ENCODE measurements at places on chromosomes 12 and 14.

GRCh38 chr12:53944209-53944608 lies 5.6 kb downstream of the HOXC13 start:
- DNase-seq = no peak

- DNase-seq = peak; percentile 85
Measured at GRCh38 chr12:109696485-109697269, 16.9 kb upstream of the FAM222A start.

DNA sequence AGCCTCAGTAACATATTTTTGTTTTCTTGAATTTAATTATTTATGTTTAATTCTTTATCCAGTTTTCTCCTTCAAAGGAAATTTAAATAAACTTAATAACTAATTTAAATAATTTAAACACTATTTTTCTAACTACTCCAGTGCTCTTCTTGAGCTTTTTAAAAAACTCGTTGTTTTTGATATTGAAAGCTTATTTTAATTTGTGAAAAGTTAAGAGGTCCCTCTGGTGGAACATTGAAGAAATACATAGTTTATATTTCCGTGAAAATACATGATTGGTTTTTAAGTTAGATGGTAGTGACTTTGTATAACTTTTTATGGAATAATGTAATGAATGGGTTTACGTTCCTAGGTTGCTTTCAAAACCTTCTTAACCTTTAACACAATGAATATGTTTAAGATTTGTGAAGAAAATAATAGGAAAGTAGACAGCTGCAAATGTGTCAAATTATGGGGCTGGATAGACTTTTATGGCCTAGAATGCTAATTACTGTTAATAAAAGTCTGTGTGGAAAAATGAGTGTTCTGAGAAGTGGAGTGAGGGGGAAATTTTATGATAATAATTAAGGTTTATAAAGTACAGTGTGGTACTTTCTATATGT lies 45.9 kb upstream of the MSRB3 start:
- peak; percentile 38 for DNase-seq

DNA sequence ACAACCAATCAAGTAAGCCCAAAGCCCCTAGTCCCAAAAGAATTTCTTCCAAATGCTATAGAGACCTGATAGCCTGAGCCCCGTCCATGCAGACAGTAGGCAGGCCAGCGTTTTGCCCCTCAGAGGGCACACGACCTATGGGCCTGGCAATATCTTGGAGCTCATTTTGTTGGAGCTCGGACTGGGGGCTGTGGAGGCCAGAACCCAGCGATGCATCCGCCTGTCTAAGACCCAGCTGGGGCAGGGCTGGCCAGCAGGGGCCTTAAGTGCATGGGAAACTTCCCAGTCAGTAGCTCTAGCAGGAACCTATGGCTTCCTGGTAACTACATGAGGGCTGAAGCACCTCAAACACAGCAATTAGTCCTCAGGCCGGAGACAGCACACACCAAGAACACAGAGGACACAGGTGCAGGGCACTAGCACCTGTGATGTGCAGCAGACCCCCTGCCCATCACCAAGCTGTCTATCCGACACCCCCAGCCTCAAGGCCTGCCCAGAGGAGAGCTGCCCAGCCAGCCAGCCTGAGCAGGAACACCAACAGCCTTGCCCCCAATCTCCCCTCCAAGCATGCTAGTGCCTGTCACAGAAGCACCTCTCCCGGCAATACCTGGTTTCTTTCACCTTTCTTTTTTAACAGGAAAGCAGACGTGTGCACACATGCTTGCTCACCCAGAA lies 50.8 kb downstream of the ARL6IP4 start:
- no peak for DNase-seq

DNA sequence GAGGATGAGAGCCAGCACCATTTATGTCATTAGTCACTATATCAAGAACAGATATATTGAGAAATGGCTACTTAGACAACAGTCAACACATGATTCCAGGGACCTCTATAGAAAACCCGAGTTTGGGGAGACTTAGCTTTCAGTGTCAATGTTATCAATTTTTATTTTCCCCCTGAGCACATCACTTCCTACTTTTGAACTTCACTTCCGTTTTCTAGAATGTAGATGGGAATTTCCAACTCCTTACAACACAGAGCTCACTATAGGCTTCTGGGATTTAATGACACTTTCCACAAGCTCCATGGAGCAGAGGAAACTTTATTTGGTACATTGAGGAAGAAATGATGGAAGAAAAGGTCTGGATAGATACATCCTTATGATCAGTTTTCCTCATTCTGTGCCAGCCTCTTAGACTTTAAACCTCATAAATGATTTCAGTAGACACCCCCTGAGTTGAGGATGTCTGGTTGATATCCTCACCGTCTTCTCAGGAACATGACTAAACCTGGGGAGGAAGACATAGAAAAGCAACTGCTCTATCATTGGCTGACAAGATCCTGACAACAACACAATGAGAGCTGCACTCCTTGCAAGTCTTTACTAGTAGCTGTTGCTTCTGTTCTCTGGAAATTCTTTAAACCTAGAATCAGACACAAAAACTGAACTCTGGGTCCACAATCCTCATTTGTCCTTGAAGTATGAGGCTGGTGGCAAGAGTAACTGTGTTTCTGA lies 449.4 kb upstream of the OR4E1 start:
- DNase-seq = no peak

DNA sequence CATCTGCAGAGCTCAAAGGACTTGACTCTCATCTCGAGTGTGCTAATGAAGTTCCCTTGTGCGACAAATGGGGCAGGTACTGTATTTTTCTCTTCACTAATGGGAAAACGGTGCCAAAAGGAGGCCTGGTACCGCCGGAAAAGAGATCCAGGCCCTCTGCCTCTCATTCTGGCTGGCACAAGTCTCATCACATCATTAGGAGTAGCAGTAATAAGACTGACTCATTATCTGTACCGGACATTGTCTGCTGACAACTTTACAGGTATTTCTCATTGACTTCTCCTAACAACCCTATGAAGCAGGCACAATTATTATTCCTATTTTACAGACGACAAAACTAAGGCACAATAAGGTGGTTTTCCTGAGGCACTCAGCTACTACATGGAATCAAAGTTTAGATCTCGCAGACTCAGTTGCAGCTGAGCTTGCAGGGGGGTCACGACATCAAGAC lies 668 bp downstream of the APPL2 start:
- DNase-seq = no peak

DNA sequence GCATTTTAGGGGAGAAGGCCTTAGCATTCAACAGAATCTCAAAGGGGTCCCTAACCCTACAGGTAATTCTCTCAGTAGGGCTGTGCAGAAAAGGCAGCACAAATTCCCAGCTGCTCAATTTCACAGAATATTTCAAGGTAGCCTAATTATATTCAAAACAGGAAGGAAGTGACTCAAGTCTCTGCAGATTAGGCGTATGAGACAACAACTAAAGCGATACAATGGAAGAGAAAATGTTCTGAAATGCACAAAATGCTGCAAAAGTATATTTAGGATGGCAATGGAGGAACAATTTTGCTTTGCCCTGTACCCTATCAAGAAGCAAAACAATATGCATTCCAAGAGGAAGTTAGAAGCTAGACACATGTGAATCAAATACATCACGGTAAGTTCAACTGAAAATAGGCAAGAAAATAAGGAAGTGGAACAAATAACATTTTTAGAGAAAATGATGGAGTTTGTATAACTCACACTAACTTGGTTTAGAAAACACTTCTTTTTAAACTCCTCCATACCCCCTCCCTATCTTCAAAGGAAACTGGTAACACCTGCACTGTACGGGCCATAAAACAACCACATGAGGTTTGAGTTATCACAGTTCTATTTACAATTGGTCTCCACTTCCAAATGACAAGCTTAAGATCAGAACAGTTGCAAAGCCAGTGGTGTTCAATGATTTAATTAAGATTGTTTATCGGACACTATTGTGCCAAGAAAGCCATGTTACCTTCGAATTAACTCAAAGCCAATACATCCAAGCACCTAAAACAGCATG lies 1.6 kb downstream of the GIT2 start:
- peak; percentile 66 for DNase-seq

DNA sequence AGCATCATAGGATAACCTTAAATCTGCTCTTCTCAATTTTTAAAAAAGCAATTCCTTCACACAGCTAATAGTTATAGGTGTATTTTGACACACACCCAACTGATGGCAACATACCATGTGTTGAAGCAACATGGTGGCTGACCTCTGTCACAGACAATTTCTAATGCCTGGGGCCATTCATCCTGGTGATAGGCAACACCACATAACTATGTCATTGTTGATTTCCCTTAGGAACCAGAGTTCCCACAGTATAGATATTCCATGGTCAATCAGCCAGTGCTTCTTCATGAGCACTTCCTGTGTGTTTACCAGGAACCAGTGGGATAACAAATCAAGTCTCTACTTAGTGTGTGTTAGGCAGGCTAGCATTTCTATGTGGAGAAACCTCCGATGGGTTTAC lies 88.3 kb downstream of the FIGNL2 start:
- no peak for DNase-seq

GRCh38 chr14:57212919-57213318 lies 55.8 kb downstream of the EXOC5 start:
- no peak for DNase-seq

DNA sequence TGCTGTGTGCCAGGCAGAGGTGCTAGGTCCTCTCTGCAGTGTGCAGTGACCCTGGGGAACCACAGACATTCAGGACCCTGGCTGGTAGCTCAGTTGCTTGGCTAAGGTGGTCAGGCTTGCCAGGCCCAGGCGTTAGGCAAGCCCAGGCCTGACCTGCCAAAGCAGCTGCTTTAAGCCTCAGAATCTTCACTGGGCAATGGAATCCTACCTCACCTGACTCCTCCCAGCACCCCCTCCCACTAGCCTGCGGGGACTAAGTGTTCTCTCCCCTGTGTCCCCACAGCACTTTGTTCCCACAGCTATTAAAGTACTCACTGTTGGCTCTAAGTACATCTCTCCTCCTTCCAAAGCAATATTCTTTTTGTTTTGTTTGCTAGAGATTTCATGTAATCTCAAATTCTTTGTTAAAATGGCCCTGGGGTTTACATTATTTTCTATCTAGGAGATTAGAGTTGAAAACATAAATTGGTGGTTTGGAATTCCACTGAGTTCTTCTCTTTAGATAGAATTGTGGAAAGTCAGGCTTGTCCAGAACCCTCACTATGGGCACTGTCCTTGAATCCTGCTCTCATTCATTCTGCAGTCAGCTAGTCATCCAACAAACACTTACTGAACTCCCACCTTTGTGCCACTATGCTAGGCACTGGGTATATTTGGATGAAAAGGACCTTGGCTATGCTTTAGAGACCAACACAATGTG lies 44.4 kb downstream of the DGLUCY start:
- no peak for DNase-seq

- DNase-seq = no peak
Measured at GRCh38 chr12:91256411-91256810, 73.8 kb upstream of the DCN start.

DNA sequence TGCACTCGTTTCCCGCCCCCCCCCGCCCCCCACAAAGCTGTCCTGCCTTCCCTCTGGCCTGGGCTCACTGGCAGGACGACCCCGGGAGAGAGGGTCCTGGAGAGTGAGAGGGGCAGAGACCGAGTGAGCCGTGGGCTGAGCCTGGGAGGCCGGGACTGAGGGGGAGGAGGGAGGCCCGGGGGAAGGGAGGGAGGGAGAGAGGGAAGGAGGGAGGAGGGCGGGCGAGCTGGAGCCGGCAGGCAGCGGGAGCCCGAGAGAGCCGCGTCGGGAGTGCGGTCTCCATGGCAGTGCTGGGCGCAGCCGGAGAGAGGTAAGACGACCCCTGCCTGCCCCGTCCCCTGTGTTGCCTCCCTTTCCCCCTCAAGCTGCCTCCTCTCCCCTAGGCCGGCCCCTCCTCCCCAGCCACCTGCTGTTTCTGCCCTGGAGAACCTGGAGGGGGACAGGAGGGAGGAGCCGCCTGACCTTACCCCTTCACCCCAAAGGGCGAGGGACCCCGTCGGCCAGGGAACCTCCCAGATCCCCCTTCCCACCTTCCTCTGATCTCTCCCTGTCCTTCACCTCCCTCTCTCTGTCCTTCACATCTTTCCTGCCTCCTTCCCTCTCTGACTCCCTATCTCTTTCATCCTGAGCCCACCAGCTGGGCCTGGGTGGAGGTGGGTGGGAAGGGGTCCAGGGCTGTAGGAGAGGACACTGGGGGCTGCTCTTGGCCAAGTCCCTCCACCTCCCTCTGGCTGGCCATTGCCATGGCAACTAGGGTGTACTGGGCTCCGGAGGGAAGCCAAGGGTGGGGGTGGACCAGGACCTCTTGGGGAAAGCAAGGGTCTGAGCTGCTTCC lies at the start of gene GPR162:
GPR162 (plus strand) TSS at position 231 of the 835 bp plus-strand sequence. CDS start 2,078 bp downstream, outside the sequence.
- peak; percentile 67 for DNase-seq

DNA sequence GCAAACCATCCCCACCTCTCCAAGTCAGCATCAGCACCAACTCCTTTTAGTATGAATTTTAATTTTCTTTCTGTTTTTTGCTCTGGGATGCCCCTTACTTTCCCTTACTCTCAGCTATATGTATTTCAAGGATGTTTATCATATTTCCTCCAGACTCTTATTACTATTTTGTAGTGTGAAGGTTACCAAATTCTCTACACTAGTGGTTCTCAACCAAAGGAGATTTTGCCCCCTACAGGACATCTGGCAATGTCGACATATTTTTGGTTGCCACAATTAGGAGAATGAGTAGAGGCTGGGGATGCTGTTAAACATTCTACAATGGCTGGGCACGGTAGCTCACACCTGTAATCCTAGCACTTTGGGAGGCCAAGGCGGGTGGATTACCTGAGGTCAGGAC lies 29.1 kb upstream of the SOS2 start:
- peak; percentile 61 for DNase-seq

GRCh38 chr14:103160321-103161053 lies 37.2 kb downstream of the TNFAIP2 start:
- DNase-seq = no peak

- no peak for DNase-seq
Measured at GRCh38 chr14:75200451-75200850, 24.0 kb upstream of the TMED10 start.

DNA sequence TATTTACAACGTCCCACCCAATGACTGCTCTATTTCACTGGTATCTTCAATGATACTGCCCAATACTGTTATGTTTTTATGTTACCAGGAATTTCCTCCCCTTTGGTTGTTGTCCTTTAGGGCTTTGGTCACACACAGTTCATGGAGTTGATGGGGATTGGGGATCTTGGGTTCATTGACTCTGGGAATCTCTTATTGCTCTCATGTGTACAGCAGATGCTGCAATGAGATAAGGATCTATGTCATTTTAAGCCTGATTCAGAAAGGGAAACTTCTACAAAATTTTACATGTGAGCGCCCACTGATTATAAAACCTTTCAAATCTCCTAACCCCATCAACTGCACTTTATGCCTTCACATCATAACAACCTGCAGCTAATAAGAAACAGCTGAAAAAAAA lies 67.2 kb downstream of the FAR2 start:
- DNase-seq = peak; percentile 51

DNA sequence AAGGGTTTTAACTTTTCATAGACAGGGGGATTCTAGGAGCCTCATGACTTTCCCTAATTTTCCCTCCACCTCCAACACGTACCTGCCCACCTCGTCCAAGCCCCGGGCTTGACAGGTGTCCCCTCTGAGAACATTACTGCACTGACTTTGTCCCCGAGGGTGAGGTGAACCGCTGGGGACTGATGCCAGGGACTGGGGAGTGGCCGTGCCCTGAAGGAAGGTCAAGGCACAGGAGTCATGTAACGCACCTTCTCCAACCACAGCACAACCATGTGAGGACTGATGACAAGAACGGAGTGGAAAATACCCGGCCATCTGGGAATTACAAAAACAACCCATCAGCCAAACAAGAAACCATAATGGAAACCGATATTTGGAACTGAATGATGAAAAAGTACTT lies 214.7 kb upstream of the C14orf180 start:
- DNase-seq = no peak

All from NB4 (cell line).